PC-3 (cell line): ENCODE measurements at places on chromosomes 6 and 20.

DNA sequence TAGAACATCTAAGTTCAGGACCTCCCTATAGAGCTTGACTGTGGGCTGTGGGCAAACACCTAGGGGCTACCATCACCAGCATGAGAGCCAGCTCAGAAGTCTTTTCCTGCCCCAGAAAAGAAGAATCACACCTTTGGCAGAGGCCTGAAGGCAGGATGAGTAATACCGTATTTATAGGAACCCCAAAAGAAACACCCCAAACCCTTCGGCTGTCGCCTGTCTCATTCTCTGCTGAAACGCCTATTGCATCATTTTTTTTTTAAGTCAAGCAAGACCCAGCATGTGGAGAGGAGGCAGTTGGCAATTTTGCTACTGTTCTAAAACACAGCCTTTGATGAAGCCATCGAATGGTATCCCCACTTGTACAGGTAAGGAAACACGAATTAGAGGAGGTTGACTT is 436.4 kb downstream of the TFAP2A start:
- no peak overlapping the region for H3K4me3 ChIP-seq
- H3K27ac ChIP-seq = no peak overlapping the region
- H3K36me3 ChIP-seq = no peaks in the 10 kb centered on the region
- DNase-seq = no peak
- peaks cover 48% of the 10 kb centered on the region for H3K27me3 ChIP-seq

DNA sequence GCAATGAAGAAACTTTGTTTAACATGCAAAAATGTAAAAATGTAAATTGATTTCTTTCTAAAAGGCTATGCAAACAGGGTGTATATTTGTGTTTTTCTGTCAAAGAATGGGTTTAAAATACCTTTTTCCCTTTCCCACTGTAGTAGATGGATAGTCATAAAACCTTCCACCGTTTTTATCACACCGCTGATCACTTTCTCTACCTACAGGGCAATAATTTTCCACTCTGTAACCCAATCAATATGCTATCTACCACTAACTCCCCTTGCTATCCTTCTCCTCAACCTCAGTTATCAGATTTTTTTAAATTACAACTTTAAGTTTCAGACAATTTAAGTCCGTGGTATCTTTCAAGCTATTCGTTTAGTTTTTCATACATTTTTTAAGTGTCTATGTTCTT is 91.4 kb upstream of the ARID1B start:
- peak overlapping the region; percentile 90; the same call in 1 of the 2 replicates for H3K27ac ChIP-seq
- H3K36me3 ChIP-seq = no peaks in the 10 kb centered on the region
- H3K27me3 ChIP-seq = no peaks in the 10 kb centered on the region
- H3K4me3 ChIP-seq = peak overlapping the region; percentile 84

DNA sequence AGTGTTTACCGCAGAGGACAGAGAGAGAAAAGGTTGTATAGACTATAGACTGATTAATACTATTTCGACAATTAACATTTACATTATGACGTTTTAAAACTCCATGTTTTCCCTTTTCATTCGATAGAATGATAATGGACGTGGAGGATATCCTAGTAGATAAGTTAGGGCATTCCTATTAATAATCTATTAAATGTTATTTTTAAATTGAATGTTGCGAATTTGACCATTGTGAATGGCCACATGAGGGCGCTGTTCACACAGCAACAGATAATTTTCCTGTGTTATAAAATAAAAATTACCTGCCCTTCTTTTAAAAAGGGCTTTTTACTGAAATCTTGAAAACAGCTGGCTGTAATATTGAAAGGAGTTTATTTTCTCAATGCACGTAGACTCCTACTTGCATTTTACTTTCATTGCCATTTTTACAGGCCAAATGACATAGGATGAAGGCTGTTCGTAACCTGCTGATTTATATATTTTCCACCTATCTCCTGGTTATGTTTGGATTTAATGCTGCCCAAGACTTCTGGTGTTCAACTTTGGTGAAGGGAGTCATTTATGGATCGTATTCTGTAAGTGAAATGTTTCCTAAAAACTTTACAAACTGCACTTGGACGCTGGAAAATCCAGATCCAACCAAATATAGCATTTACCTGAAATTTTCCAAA is 3.3 kb downstream of the ADGRB3 start:
- H3K27me3 ChIP-seq = peaks cover 68% of the 10 kb centered on the region
- DNase-seq = peak; percentile 40
- H3K4me1 ChIP-seq = no peaks in the 10 kb centered on the region
- H3K4me3 ChIP-seq = no peak overlapping the region
- no peak overlapping the region for H3K27ac ChIP-seq
- no peaks in the 10 kb centered on the region for H3K36me3 ChIP-seq

GRCh38 chr6:131383421-131384411 is 189.3 kb upstream of the ARG1 start:
- no peaks in the 10 kb centered on the region for H3K36me3 ChIP-seq
- 0 out of 2 replicates have a peak, but pooled peaks cover 6% of the 10 kb centered on the region for H3K27me3 ChIP-seq
- H3K27ac ChIP-seq = no peak overlapping the region
- no peaks in the 10 kb centered on the region for H3K4me1 ChIP-seq
- no peak overlapping the region for H3K4me3 ChIP-seq

- peaks cover 31% of the 10 kb centered on the region for H3K4me1 ChIP-seq
- H3K36me3 ChIP-seq = no peaks in the 10 kb centered on the region
- H3K27me3 ChIP-seq = no peaks in the 10 kb centered on the region
Measured at GRCh38 chr6:158322724-158323560, 10.7 kb downstream of the TULP4 start.

- no peak overlapping the region for H3K27ac ChIP-seq
- H3K4me3 ChIP-seq = no peak overlapping the region
- H3K36me3 ChIP-seq = no peaks in the 10 kb centered on the region
- H3K27me3 ChIP-seq = peaks cover 28% of the 10 kb centered on the region
- H3K4me1 ChIP-seq = no peaks in the 10 kb centered on the region
- no peak for DNase-seq
Measured at GRCh38 chr20:588476-588875, 21.6 kb downstream of the TCF15 start.

- no peak overlapping the region for H3K4me3 ChIP-seq
- peaks cover 7% of the 10 kb centered on the region; the same call in 1 of the 2 replicates for H3K4me1 ChIP-seq
- no peak overlapping the region for H3K27ac ChIP-seq
- DNase-seq = peak; percentile 64
- H3K36me3 ChIP-seq = no peaks in the 10 kb centered on the region
Measured at GRCh38 chr6:23659125-23659524, 466.9 kb upstream of the NRSN1 start.

GRCh38 chr6:1759870-1760269 is 150.2 kb downstream of the FOXC1 start:
- peaks cover 30% of the 10 kb centered on the region for H3K4me1 ChIP-seq
- no peaks in the 10 kb centered on the region for H3K27me3 ChIP-seq
- no peak overlapping the region for H3K27ac ChIP-seq
- DNase-seq = no peak

DNA sequence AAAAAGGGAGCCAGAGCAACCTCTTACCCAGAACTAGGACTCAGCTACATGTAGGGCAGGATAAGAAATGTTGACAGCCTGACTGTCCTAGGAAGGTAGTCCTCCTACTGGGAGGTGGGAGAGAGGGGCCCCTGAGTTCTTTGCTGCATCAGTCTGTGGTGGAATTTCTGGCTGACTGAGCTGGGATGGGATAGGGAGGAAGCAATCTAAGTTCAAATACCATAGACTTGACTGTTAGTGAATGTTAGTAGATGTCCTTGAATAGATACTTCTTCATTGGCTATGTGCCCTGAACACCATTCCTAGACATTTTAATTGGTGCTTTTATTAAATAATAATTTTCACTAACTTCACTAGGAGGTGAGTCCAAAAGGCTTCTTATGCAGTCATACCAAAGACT is 1343.6 kb upstream of the CITED2 start:
- no peaks in the 10 kb centered on the region for H3K4me1 ChIP-seq
- H3K36me3 ChIP-seq = no peaks in the 10 kb centered on the region
- H3K4me3 ChIP-seq = no peak overlapping the region
- no peak for DNase-seq

DNA sequence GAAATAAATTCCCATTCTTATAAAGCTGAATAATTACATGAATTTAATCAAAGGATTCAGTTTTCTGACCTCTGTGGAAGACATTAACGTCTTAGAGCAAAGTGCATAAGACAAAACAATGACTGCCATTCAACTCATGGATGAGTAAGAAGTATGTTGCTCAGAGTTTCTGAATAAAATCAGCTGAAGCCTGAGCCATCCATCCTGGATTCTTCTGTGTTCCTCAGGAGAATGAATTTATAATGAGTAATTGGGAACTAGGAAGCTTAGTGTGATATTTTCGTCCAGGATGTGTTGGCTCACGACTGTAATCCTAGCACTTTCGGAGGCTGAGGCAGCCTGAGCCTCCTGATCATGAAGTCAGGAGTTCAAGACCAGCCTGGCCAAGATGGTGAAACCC is 62.8 kb downstream of the PERP start:
- H3K27ac ChIP-seq = no peak overlapping the region
- no peaks in the 10 kb centered on the region for H3K36me3 ChIP-seq
- H3K27me3 ChIP-seq = no peaks in the 10 kb centered on the region
- peak; percentile 65 for DNase-seq
- H3K4me1 ChIP-seq = no peaks in the 10 kb centered on the region
- no peak overlapping the region for H3K4me3 ChIP-seq

GRCh38 chr6:139846538-139847456 is 472.3 kb upstream of the CITED2 start:
- no peaks in the 10 kb centered on the region for H3K4me1 ChIP-seq
- H3K4me3 ChIP-seq = no peak overlapping the region
- DNase-seq = no peak
- H3K27ac ChIP-seq = no peak overlapping the region
- H3K27me3 ChIP-seq = no peaks in the 10 kb centered on the region

GRCh38 chr6:35128496-35128895 is 12.6 kb downstream of the TCP11 start:
- no peak overlapping the region for H3K4me3 ChIP-seq
- no peaks in the 10 kb centered on the region for H3K27me3 ChIP-seq
- no peak overlapping the region for H3K27ac ChIP-seq
- H3K4me1 ChIP-seq = no peaks in the 10 kb centered on the region

GRCh38 chr6:81997090-81997926 is 244.8 kb upstream of the TENT5A start:
- H3K4me1 ChIP-seq = peaks cover 41% of the 10 kb centered on the region
- H3K4me3 ChIP-seq = peak overlapping the region; percentile 49
- H3K27ac ChIP-seq = peak overlapping the region; percentile 99
- no peaks in the 10 kb centered on the region for H3K27me3 ChIP-seq
- H3K36me3 ChIP-seq = no peaks in the 10 kb centered on the region

DNA sequence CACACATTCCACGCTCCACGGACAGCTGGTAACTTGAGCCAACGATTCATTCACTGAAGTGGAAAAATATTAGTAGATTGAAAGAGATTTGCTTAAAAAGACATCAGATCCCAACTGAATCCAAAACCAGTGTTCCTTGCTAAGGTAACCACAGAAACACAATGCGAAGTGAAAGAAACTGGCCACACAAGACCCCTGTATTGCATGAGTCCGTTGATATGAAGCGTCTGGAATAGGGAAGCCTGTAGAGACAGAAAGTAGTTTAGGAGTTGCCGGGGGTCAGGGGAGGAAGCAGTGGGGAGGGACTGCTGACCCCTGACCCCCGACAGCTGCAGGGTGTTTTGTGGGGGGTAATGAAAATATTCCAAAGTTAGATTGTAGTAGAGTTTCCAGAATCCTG is 10.0 kb downstream of the PCK1 start:
- H3K4me3 ChIP-seq = no peak overlapping the region
- DNase-seq = no peak
- H3K27me3 ChIP-seq = peaks cover 90% of the 10 kb centered on the region
- no peaks in the 10 kb centered on the region for H3K4me1 ChIP-seq

GRCh38 chr6:159262586-159262985 is 93.4 kb downstream of the FNDC1 start:
- no peaks in the 10 kb centered on the region for H3K4me1 ChIP-seq
- no peak for DNase-seq
- no peaks in the 10 kb centered on the region for H3K27me3 ChIP-seq
- no peak overlapping the region for H3K4me3 ChIP-seq
- H3K36me3 ChIP-seq = no peaks in the 10 kb centered on the region

GRCh38 chr6:139370283-139370998 is 4.0 kb downstream of the CITED2 start:
- H3K4me1 ChIP-seq = peaks cover 23% of the 10 kb centered on the region
- H3K27me3 ChIP-seq = no peaks in the 10 kb centered on the region
- H3K4me3 ChIP-seq = no peak overlapping the region
- no peak overlapping the region for H3K27ac ChIP-seq
- peaks cover 7% of the 10 kb centered on the region; the same call in 1 of the 2 replicates for H3K36me3 ChIP-seq
- DNase-seq = no peak

GRCh38 chr6:37535759-37536490 is 36.2 kb upstream of the CCDC167 start:
- peaks cover 13% of the 10 kb centered on the region; the same call in 1 of the 2 replicates for H3K27me3 ChIP-seq
- peak; percentile 40 for DNase-seq
- no peak overlapping the region for H3K27ac ChIP-seq
- H3K4me3 ChIP-seq = peak overlapping the region; percentile 59
- H3K36me3 ChIP-seq = no peaks in the 10 kb centered on the region
- peaks cover 6% of the 10 kb centered on the region for H3K4me1 ChIP-seq

- H3K4me1 ChIP-seq = no peaks in the 10 kb centered on the region
- no peaks in the 10 kb centered on the region for H3K36me3 ChIP-seq
- no peak overlapping the region for H3K27ac ChIP-seq
- DNase-seq = no peak
Measured at GRCh38 chr20:42336576-42336975, 718.4 kb upstream of the CHD6 start.

DNA sequence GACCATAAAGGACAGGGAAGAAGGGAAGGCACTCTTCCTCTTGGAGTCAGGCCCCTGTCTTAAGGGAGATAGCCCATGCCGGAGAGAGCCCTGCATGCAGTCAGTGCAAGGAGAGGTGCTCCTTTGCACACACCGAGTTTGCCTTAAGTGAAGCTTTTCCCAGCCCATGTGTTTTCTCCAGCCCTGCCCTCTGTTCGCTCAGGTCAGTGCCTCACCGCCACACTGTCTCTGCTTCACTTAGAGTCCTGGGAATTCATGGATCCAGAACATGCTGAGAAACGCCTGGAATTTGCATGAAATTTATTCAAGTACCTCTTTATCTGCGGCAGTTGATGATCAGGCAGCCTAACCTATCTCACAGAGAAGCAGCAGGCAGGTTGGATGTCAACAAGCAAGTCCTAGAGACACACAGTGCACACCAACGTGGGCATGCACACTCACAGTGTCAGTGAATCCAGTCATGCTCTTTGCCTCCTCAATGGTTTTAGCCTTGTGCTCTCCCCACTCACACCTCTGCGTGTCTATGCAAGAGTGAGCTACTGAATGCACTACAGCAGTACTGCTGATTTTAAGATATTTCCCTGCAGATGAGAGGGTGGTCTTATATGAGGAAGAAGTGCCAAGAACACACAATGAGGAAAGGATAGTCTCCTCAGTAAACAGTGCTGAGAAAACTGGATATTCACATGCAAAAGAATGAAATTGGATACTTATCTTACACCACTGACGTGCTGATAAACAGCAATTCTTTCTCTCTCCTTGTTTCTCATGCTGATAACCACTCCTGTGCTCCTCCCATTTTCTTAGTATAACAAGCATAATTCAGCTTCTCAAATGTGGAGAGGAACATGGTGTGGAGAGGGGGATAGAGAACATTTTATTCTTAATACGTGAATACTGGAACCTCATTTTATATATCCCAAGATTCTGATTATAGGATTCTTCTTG is 295.1 kb upstream of the CDYL start:
- no peak overlapping the region for H3K27ac ChIP-seq
- DNase-seq = no peak

- H3K36me3 ChIP-seq = no peaks in the 10 kb centered on the region
- H3K27me3 ChIP-seq = no peaks in the 10 kb centered on the region
- peak; percentile 7 for DNase-seq
- peak overlapping the region; percentile 15; the same call in 1 of the 2 replicates for H3K27ac ChIP-seq
- peak overlapping the region; percentile 94 for H3K4me3 ChIP-seq
Measured at GRCh38 chr6:105402090-105402938, 568 bp downstream of the PREP start.
